ENCODE measurements at places on chromosomes 7 and 10.
A peak's percentile ranks its signal among the peaks of the same experiment; 100 is the strongest.

DNA sequence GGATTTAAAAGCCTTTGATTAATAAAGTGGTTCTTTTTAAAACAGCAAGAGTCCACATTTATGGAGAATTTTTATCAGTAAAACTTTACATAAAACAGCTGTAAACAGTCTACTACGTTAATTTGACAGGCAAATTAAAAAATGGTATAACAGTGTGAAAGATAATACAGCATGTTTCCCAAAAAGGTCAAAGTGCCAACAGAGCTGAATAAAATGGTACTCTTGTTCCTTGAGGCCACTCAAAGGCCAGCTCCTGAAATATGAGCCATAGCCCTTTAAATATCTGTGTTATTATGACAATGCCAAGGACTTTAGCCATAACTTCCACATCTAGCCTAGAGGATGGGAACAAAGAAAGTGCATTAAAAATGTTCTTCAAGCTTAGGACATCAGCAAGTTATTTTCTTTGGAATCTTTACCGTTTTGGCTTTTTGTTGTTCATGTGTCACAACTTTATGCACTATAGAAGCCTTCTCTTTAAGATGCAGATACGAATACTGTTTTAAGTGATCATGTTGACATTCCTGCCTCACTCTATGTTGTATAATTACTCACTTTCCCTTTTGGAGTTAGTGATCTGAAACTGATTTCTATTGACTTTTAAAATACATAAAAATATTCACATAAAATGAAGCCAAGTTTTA, 165.6 kb downstream of the RNLS start:
- no peak for DNase-seq

DNA sequence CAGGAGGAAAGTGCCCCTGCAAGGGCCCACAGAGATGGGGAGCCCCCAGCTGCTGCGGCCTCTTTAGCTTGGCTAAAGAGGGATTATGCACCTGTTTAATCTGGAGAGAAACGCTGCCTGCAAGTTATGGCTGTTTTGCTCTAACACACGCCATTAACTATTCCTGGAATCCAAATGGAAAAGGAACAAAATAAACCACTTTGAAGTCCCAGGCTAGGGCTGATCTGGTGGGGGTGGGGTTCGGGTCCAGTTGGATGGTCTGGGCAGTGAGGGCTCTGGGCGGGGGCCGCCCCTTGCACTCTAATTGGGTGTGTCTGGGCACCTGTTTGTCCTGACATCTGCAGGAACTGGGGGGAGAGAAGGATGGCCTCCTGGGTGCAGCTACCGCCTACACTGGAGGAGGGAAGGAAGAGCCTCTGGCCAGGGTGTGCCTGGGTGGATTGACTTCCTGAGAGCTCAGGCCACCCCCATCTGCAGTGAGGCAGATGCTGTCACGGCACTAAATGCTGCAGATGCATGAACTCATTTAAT, 300.6 kb downstream of the ZEB1 start:
- no peak for DNase-seq

DNA sequence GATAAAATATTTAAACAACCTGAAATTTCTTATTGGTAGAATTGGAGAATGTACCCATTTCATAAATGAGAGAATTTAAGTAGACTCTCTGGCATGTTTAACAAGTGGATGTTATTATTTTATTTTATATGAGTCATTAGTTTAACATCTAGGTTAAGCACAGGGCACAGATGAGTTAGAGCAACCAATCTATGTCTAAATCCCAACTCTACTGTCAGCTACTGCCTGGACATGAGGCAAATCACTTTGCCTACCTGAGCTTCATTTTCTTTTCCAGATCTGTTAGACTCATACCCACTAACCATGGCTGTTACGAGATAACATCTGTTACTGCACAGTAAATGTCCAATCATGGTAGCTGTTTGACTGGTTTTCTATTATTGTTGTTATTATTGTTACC, 251.1 kb downstream of the INHBA start:
- no peak for DNase-seq

DNA sequence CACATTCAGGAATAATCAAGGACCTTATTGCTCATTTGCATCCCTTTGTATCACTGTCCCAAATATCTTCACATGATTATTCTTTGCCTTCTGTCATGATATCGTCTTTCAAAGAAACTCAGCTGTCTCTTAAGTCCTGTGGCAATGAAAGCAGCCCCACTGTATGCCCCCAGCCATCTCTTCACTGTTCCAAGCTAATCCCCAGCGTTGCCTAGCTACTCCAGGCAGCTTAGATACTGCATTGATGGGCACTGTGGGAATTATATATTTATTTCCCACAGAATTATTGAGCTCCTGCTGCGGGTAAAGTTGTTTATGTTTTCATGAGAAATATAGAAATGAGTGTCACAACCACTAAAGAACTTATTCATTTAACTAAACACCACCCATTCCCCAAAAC, 38.8 kb downstream of the SND1 start:
- DNase-seq = no peak

- no peak for DNase-seq
These were observed 14.8 kb upstream of the GSAP start for GRCh38 chr7:77430927-77431326.

GRCh38 chr10:112376396-112376790, 2.5 kb downstream of the ACSL5 start:
- peak; percentile 15 for DNase-seq

GRCh38 chr10:90969121-90969534, 48.2 kb upstream of the ANKRD1 start:
- no peak for DNase-seq
